ENCODE measurements at places on chromosomes 6 and 20.

- DNase-seq = no peak
Measured at GRCh38 chr6:43774776-43775534, 4.9 kb downstream of the VEGFA start.

GRCh38 chr6:41894366-41895299 lies 542 bp downstream of the USP49 start:
- no peak for DNase-seq

GRCh38 chr20:23526850-23527249 lies 35.9 kb downstream of the CST8 start:
- no peak for DNase-seq

DNA sequence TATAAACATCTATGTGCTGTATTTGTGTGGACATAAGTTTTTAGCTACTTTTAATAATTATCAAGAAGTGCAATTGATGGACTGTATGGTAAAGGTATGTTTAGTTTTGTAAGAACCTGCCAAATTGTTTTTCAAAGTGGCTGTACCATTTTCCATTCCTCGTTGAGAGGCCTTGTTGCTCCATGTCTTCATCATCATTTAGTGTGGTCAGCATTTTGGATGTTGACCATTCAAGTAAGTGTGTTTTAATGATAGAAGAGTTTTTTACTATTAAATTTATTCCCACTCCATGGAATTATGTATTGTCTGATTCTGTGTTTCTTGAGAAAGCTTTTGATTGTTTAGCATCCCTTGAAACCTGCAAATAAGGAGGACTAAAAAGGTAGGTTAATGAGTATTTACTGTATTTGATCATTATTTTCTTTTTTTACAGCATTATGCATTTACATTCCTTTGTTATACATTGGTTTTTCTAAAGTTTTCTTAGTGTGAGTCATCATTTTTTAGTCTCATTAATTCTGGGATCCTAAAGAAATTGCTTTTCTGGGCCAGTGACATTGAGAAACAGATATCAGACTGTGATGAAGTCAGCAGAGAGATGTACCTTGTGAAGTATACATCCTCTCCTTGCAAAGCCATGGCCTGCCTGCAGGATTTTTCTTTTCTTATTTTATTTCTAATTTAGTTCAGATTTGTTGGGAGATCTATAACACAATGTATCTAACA lies 312.8 kb upstream of the PTCHD4 start:
- no peak for DNase-seq

DNA sequence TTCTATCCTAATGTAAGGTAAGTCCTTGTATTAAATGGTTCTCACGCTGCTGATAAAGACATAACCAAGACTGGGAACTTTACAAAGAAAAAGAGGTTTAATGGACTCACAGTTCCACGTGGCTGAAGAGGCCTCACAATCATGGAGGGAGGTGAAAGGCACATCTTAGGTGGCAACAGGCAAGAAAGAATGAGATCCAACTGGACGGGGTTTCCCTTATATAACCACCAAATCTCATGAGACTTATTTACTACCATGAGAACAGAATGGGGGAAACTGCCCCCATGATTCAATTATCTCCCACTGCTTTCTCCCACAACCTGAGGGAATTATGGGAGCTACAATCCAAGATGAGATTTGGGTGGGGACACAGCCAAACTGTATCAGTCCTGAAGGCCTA lies 136.6 kb downstream of the HTR1B start:
- no peak for DNase-seq

DNA sequence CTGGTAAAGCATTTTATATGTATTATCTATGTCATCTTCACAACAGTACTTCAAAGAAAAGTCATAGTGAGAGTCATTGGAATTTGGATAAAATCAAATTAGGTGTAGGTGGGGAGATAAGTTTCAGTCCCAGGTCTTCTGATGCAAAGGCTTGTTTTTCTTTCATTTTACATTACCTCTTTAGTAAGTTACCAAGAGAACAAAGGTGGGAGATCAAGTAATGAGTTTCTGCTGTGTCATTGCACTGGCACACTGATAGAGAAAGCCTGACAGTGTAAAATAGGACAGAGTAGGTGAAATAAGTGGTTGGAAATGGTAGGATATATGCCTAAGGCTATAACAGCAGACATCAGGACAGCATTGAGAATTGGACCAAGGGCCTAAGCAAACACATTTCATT lies 250.4 kb downstream of the NKAIN2 start:
- no peak for DNase-seq

GRCh38 chr6:162568266-162568665 lies 159.3 kb downstream of the PRKN start:
- DNase-seq = no peak

GRCh38 chr6:21137700-21138335 lies 455.7 kb upstream of the SOX4 start:
- DNase-seq = no peak

DNA sequence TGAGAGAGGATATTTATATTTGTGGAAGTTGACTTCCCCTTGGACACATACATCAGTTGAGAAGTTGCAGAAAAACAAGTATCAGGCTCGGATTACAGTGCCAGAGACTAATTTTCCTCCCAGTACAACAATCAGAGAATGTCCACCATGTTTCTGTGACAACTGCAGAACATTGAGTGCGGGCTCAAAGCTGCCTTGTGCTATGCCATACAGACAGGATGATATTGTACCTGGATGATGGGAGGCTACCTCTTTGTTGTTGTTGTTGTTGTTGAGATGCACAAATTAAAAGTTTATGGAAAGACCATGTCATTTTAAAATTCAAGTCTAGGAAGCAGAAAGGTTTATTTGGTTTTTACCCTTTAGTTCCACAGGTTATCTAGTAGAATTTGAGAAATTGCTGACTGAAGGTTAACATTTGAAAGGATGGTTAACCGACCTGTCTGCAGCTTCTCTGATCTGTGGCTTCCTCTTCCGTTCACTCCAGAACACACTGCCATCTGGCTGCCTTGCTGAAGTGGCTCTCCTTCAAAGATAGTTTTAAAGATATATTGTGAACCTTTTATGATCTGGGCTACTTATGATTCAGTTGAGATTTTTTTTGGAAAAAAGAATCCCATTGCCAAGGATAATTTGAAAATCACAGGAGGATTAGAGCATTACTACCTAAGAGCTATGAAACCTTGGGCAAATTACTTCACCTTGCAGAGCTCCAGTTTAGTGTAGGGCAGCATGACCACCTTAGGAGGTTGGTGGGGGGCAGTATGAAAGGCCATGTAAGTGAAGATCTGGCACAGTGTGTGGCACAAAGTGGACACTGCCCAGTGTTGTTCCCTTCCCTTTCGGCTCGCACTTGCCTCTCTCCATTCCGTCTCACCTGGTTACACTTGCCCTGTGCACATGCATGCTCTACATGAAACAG lies 15.9 kb downstream of the TMEM200A start:
- no peak for DNase-seq

DNA sequence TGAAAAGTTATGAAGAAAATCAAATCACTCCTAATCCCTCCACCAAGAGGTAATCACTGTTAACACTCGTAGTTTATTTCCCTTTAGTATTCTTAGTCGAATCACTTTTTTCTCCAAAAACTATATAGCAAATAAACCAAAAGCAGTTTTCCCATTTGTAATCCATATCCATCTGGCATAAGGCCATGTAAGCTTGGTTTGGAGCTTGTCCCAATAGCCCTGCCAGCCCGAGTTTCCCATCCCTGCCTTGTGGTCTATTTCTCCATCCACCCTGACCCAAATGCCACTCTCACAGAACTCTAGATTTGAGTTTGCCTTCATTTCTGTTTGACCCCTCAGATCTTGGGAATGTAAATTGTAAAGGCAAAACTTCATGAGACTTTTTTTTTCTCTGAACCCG lies 71.8 kb upstream of the DSP start:
- peak; percentile 50 for DNase-seq

DNA sequence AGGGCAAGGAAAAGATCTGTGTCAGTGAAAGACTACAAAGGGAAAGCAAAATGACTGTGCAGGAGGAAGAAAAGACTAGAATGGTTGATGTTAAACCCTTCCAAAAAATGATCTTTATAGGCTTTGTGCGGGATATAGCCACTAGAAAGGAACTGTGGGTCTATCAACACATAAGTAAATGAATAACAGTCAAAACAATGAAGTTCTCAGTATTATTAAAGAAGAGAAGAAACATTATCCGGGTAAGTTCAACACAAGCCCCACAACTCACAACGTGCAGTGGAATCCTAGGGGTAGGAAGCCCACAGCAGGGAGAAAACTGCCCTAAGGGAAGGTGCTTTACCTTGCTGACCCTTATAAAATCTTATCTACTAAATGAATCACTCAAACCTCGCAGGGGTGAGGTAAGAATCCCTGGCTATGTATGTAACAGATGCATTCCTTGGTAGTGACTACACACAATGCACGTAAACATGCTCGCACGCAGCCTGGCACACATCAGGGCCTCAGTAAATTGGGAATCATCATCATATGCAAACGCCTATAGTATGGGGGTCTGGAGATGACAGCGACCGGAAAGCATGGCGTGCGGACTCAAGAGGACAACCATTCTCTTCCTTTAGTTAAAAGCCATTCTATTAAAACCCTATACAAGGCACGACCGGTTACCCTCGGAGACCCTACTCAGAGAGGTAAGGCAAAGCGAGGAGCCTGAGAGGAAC lies 11.3 kb downstream of the TFAP2A start:
- no peak for DNase-seq

DNA sequence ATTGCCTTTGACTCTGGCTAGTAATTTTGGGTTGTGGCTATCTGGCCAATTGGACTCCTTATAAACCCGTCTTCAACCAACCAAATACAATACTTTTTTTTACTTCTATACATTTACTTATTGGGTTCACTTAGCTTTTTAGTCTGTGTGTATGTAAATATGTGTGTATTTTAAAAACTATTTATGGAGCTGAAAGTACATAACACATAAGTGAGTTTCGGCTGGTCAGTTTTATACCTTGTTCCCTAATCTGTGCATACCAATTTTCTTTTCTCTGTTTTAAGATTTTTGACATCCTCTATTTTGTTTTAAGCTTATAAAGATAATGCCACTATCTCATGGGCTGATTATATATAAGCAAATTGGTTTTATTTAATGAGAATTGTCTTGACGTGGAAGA lies 129.5 kb downstream of the LRRC1 start:
- no peak for DNase-seq

DNA sequence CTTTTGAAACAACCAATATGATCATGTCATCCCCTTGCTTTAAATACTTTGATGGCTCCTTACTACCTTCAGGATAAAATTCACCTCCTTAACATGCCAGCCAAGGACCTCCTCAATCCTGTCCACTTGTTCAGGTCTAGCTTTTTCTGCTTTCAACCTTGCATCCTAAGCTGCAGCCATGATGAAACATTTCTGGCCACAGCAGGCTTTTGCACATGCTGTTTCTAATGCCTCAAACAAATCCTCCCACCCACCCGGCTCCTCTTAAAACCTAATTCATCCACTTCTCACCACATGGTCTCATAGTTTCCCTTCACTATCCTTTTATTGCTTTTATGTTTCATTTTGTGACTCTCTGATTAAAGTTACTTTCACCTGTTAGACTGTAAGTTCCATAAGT lies 124.6 kb downstream of the MYB start:
- DNase-seq = no peak

DNA sequence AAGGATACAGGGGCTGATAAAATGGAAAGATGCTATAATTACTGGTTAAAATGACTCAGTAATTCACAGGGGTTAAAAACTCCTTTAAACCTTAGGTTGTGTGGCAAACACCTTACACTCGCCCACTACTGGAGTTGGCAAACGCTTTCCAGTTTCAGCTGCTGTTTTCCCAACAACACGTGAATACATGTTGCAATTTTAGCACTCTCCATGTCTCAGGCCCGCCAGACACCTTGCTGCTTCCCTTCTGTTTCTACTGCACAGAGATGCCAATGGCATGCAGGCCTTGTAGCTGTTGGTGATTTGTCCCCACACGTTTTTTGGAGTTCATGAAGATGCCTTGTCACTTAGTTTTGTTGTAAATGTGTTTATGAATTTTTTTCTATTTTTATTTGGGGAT lies 5.3 kb upstream of the TTPAL start:
- no peak for DNase-seq
